Bronchial epithelial cell (primary cell): ENCODE measurements at places on chromosomes 5 and 9.

GRCh38 chr5:106875591-106876297 lies 795.0 kb downstream of the EFNA5 start:
- no peak for DNase-seq

DNA sequence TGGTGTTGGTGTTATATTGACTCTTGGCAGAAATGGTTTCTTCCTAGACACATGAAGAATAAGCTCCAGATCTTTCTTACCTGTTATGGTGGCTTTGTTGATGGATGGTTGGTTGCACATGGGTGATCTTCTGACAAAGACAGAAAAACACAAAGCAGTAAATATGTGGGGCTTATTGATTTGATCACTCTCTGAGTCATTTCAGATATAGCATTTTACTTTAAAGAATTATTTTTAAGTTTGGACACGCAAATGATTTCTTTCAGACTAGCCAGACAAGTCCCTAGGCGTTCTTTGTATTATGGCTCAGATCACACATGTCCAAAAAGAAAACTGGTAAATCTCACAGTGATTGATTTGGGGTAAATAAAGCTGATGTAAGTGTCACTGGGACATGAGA lies 597.6 kb downstream of the RAB3C start:
- no peak for DNase-seq

DNA sequence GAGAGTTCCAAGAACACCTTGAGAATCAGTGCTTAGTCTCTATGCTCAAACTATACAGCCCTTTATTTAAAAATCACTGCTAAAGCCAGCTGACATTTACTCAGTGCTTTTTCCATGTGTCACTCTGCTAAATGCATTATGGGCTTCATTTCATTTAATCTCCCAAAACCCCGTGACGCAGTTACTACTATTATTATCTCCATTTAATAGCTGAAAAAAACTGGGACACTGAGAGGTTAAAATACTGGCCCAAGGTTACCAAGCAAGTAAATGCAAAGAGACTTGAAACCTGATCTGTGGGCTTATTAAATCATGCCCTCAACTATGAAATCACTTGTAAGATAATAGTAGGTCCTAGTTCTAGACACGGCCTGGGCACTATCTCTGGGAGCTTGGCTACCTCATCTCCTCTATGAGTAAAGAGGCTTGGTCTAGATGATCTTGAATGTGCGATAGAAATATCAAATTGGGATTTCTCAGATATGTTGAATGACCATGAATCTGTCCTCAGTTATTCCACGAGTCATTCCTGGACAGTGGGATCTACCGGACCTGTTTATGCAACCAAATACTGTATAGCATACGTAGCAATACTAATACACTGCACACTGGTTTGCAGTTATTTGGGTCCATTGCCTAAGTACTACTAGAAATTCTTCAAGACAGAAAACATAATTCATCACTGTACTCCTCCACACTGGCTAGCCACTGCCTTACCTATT lies 32.3 kb downstream of the MARCHF11 start:
- DNase-seq, result no peak

DNA sequence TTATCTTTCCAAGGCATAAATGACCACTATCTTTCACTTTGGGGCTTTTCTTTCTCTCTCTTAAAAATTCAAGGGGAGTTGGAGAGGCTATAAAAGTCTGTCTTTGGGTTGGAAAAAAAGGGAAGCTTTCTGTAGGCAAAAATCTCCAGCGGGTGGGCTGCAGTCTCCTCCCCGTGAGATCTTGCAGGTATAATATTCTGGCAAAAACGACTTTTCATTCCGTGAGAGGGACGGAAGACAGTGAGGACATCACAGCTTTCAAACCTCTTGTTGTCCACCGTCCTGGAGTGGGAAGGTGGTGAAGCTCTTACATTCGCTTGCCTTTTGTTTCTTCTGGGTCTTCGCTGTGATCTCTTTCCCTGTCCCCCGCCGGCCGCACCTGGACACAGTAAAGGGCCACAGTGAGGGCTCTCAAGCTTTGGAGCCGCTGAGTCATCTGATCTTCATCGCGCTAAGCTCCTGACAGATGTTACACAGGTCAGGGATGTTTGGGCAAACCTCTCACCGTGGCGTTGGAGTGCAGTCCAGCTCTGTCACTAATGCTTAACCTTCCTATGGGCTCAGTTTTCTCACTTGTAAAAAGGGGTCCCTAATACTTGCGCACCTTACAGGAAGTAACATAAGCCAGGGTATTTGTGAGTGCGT lies 61.9 kb upstream of the MEGF10 start:
- peak; percentile 33 for DNase-seq

DNA sequence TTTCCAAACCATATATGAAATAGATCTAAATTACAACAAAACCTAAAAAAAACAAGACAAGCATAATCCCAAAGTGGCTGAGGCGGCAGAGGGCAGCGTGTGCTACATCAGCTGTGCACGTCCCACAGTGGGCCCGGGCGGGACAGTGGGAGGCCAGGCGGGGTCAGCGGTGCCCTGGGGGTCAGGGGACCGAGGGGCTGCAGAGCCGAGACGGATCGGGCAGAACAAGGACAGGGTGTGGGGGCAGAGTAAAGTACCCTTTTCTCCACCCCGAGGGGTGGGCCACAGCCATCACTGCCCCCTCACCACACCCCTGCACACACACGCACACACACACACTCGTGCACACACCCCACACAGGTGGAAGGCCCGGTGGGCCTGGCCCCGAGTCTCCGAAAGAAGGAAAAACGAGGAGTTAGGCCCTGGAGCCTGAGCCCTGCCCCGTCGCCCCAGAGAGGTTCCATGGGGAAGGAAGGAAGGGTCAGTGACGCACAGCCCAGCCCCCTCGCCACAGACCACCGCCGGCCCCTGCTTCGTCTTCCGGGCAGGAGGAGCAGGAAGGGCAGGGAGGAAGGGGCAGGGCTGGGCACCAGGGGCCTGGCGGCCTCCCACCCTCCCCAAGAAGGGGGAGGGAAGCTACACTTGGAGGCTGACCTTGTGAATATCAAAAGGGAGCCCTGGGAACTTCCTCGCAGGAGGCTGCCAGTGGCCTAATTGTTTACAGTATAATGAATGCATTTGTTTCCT lies 49.6 kb upstream of the UBAC1 start:
- no peak for DNase-seq

GRCh38 chr9:14981291-14981950 lies 71.2 kb upstream of the FREM1 start:
- no peak for DNase-seq
